ENCODE measurements at places on chromosomes 2 and 18.

DNA sequence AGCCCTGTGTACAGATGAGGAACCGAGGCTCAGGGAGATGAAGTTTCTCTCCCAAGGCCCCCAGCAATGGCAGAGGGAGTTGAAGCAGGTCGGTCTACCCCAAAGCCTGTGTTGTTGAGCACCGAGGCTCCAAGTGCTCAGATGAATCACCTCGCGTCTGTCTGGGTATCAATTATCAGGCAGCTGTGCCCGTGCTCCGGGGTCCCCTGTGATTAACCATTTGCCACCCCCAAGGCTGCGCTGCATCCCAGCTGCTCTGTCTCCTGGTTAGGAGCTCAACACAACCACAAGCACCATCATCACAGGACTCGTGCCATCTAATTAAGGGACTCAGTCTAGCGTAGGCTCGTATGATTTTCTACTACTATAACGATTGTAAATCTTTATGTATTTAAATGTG is 27.1 kb downstream of the LIPG start:
- no peak for DNase-seq

DNA sequence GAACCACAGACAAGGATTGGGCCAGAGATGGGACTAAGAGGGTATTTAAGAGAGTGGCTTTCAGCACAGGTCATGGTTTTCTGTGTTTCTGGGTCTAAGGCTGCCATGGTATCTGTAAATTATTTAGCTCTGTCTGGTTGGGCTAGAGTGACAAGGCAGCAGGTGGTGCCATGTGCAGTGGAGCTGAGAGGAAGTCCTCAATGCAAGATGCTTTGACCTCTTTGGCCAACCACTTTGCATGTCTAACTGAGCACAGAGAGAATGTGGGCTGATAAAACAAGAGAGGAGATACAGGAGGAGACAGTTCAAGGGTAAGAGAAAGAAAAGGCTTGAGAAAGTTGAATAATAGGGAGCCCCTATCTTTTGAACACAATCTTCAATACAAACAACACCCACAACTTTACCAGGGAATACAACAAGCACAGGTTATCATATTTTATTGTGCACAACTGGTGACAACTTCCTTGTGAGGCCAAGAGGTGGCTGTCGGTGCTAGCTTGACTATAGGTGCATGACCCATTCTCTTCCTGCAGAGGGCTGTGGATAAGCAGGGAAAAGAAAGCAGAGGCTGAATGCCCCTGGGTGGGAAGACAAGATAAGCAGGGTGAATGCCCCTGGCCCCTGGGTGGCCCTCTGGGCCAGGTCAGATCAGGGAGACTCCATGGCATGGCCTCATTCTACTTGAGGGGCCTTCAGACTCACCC is 12.3 kb downstream of the FLACC1 start:
- no peak for DNase-seq

DNA sequence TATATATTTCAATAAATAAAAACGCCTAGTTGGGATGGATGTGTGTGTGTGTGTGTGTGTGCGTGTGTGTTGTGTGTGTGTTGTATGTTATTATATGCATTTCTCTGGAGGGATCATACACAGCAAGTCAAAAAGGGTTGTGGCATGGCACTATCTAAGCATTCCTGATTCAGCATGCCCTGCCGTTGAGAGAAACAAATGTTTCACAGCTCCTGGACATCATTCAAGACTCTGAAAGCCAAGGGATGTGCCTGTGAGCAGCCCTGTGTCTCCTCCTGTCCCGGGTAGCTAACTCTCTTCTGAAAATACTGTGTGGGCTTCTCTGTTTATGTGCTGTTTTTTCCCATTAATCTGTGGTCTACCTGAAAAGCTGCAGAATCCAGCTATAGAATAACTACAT is 197.9 kb upstream of the SETBP1 start:
- no peak for DNase-seq

- no peak for DNase-seq
Observed at GRCh38 chr2:10305715-10306114, 3.0 kb downstream of the HPCAL1 start.

GRCh38 chr2:102749938-102750337 is 11.9 kb upstream of the TMEM182 start:
- no peak for DNase-seq

GRCh38 chr2:231235217-231235616 is 36.8 kb downstream of the ARMC9 start:
- no peak for DNase-seq

GRCh38 chr2:75594596-75594995 is 33.9 kb upstream of the EVA1A start:
- no peak for DNase-seq

DNA sequence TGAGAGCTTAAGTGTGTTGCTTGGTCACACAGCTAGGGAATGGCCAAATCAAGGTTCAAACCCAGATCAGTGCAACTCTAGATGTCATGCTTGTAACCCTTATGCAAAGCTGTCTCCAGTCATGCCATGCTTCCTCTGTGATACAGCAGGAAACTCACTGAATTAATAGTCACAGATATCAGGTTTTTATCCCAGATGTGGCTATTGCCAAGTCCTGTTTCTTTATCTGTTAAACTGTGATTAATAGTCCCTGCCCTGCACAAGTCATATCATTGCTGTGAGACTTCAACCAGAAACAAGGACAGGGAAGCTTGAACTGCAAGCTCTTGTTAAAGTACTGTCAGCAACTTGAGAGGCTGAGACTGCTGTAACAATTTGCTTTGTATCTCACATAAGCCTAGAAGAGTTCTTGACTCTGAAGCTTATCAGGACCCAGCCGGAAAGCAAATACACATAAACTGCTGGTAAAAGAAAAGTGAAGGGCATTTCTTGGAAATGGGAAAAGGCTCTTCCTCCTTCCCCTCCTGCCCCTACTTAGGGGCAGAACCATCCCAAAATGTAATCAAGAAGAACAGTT is 609.0 kb downstream of the DCC start:
- DNase-seq: no peak

GRCh38 chr2:70941186-70941585 is 5.5 kb downstream of the ATP6V1B1 start:
- DNase-seq: no peak

DNA sequence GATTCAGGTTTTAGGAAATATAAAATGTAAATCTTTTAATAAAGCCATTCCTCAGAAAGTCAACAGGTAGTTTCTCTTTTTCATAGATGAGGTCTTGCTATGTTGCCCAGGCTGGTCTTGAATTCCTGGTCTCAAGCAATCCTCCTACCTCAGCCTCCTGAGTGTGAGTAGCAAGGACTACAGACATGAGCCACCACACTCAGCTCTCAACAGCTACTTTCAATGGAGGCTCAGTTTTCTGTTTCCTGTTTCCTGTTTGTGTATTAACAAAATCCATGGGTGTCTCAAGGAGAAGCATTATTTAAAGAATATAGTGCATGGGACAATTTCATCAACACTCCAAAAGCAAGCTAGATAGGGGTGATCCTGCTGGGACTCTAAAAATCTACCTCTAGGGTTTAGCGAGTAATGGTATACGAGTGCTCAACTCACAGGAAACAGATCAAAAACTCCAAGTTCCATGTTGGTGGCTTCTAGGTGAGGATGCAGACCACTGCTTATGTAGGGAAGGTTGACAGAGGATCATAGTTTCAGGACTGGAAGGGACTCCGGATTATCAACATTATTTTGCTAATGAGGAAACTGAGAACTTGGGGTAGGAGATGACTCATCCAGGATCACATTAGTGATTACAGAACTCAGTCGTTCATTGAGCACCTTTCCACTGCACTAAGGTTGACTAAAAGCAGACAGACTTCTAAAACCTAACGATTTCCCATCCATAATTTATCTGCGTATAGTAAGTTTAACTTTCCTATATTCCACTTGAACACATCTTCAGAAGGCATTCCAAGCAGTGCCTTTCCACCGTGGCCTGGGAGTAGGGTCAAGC is 61.7 kb upstream of the WIPF1 start:
- DNase-seq: no peak

DNA sequence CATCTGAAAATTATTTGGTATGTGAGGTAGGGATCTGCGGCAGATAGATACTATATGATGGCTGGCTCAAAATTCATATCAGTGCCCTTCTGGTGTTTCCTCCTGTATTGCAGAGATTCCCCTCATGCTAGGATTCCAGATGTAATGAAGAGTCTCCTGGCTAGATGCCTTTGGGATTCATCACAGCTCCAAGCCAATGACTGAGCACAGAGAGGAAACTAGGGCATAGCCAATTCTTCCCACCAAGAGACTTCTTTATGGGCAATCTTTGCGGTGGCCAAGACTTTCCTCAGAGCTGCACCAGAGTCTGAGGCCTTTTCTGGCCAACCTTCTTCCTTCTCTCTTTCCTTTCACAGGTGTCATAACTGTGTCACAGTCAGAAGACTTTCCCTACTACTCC is 25.5 kb upstream of the CIB4 start:
- no peak for DNase-seq

- peak; percentile 67 for DNase-seq
Observed at GRCh38 chr2:69946351-69947324, 14.8 kb downstream of the ASPRV1 start.

- DNase-seq: no peak
Observed at GRCh38 chr2:85939131-85939530, 50.3 kb upstream of the ST3GAL5 start.

- DNase-seq: peak; percentile 18
Observed at GRCh38 chr2:239934571-239935171, 90.5 kb downstream of the NDUFA10 start.

GRCh38 chr2:196902828-196903227 is 23.7 kb downstream of the PGAP1 start:
- no peak for DNase-seq

DNA sequence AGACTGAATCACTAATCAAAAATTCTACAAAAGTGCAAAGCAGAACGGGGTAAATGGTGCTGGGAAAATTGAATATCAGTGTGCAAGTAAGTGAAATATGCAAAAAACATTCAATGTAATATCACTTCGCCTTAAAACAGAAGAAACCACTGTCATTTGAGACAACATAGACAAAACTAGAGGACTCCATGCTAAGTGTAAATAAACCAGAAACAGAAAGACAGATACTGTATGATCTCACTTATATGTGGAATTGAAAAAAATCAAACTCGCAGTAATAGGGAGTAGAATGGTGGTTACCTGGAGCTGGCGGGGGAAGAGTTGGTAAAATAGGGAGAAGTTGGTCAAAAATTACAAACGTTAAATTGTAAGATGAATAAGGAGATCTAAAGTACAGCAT is 1420.0 kb upstream of the CDH2 start:
- DNase-seq: no peak

DNA sequence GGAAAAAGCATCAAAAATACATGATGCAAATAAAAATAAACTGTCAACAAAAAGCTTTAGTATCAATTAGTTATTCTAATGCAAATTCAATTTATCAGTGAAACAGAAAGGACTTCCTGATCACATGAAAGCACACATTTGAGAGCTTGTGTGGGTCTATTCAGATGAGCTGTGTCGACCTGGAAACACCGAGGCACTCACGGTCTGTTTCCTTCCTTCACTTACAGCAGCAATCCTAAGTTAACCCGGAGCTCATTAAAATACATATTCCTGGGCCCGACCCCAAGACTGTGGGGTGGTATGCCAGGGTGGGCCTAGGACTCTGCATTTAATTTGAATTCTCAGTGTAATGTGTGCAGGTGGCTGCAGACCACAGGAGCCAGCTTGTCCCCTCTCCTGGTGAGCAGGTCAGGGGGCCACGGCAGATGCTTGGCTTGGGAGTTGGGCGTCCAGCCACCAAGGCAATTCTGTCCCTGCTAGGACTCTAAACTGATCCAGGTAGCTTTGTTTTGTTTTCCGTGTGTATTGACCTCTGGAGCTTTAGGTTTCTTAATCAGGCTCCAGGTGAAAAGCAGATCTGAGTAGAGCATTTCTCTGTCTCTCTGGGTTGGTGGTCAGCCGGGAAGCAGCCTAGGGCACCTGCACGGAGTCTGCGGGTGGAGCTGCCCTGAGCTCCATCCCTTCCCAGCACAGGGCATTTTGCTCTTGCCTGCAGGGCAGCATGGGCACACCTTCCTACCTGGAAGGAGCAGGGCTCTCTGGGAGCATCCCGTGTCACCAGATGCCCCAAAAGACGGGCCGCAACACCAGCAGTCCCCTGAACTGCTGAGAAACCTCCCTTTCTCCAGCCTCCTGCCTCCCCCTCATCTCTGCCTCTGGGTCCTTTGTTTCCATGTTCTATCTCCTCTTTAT is 9.0 kb downstream of the MBP start:
- DNase-seq: no peak

- no peak for DNase-seq
Observed at GRCh38 chr2:74728842-74729241, 74.8 kb downstream of the SEMA4F start.

DNA sequence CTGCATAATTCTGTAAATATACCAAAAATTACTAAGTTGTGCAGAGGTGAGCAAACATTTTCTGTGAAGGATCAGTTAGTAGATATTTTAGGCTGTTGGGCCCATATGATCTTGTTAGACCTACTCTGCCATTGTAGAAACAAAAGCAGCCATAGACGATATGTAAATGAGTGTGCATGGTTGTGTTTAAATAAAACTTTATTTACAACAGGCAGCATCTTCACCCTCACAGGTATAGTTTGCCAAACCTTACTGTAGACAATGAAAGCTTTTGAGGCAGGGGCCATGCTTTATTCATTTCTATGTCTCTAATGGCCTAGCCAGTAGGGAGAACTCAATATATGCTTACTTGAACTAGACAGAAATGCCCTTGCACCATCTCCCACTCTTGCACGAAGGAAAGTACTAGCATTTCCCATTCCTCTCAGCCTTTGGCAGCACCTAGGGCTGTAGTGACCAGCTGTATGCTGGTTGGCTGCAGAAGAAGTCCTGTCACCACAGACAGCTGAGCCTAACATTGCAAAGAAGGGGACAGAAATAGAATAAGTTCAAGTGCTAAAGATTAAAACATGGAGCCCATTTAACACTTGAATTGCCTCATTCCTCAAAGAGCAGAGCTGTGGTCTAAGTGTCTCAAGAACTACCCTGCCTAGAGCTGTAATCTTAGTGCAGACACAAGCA is 305.1 kb upstream of the MGAT5 start:
- DNase-seq: no peak

- no peak for DNase-seq
Observed at GRCh38 chr2:198523710-198524109, 719.3 kb downstream of the PLCL1 start.

DNA sequence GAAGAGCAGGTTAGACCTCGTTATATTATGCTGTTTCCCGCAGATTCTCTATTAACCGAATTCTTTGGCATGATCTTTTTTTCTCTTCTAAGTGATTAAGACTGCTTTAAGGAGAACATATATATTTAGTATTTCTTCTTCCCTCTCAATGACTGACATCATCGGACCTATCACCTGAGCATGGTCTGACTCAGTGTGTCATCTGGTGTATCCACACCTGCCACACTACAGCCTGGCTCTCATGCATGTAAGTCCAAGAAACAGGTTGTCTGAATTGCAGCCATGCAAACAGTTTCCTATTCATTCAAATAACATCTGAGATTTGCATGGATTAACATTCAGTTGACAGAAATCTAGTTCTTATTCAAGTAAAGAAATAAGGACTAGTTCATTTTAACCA is 55.1 kb upstream of the CWC22 start:
- no peak for DNase-seq
